ENCODE measurements at places on chromosomes 1 and 21. TPM values are rescaled to one million over a fixed set of nuclear protein-coding genes. Genes with fewer than 3 reads are reported as not detected.

The SERPINC1 gene
- total RNA-seq: not detected

The NGF gene
- not detected for total RNA-seq

The DCST2 gene
- not detected for total RNA-seq

GRCh38 chr21:16644685-16645084, 868.2 kb upstream of the CXADR start:
- H3K27ac ChIP-seq: no peak overlapping the region
- no peak for DNase-seq
- H3K36me3 ChIP-seq: no peaks in the 10 kb centered on the region

DNA sequence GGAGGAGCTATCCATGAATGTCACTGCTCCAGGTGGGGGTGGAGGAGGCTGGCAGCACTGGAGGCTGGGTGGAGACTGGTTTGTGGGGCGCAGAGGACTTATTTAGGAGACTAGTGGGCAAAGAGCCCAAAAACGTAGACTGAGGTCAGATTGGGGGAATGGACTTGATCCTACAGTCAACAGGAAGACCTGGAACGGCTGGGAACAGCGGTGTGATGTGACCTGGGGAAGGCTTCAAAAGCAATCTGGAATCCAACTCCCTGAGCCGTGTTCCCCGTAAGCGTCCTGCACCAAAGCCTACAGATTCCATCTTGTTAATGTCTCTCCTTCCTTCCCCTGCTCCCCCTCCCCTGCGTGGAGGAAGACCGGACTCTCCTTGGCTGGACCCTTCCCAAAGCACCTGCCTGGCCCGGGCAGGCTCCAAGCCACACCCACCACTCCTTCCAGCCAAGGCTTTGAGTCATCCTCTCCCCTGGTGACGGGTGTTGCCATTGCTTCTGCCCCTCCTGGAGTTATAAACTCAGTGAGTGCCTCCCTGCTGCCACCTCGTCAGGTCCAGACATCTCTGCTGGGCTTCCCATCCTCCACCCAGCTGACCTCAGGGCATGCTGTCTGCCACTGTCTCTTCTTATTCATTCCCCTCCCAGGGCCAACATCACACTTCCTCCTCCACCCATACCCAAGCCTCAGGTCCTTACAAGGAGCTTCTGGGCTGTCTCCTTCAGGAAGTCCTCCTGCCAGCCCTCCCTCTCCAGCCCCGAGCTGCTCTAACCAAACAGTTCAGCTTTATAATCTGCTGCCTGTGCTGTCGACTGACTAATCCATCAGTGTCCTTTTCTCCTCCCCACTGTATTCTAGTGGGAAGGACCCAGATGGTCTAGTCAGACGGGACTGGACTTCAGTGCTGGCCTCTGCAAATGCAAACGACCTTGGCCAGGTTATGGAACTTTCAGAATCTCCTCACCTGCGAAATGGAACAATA, 1.6 kb upstream of the CLSTN1 start:
- peak overlapping the region; percentile 48 for H3K27ac ChIP-seq
- peaks cover 30% of the 10 kb centered on the region for H3K4me1 ChIP-seq
- DNase-seq: peak; percentile 79
- peaks cover 6% of the 10 kb centered on the region for H3K27me3 ChIP-seq

DNA sequence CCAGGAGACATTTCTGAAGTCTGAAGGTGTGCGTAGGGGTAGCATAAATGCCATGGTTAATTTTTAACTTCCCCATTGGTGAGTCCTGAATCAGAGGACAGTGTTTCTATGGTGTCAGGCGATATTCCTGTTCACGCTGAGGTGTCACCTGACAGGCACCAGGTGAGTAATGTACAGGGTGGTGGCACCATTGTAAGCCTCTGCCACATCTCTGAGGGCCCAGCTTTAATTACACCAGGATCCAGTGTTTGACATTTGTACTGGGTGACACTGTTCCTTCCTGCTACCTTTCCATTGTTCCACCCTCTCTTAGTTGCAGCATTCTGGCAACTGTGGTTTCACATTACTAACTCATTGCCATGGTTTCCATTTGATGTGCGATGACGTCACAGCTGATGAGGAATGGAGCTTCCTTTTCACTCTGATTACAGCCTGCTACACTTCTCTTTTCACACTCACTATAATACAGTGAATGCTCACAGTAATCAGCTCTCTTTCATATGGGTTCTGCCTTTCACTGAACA, 40.6 kb upstream of the MARK1 start:
- no peaks in the 10 kb centered on the region for H3K27me3 ChIP-seq
- no peak overlapping the region for H3K4me3 ChIP-seq
- no peak overlapping the region for H3K27ac ChIP-seq

DNA sequence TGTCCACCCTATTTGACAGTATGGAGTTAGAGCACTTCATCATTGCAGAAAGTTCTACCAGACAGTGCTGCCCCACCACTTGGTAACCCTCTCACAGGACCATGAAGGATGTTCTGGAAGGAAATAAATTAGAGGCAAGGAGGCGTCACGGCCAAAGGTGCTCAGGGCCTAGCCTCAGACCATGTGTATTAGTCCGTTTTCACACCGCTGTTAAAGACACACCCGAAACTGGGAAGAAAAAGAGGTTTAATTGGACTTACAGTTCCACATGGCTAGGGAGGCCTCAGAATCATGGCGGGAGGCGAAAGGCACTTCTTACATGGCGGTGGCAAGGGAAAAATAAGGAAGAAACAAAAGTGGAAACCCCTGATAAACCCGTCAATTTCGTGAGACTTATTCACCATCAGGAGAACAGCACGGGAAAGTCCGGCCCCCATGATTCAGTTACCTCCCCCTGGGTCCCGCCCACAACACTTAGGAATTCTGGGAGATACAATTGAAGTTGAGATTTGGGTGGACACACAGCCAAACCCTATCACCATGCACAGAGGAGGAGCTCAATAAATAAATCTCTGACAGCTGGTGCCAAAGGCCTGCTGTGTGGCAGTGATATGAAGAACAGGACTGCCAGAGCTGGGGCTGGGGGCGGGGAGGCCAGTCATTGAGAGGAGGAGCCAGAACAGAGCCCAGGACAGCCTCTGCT, 75.8 kb downstream of the FHAD1 start:
- no peak for DNase-seq
- H3K27me3 ChIP-seq: peaks cover 34% of the 10 kb centered on the region
- peaks cover 7% of the 10 kb centered on the region for H3K4me1 ChIP-seq

DNA sequence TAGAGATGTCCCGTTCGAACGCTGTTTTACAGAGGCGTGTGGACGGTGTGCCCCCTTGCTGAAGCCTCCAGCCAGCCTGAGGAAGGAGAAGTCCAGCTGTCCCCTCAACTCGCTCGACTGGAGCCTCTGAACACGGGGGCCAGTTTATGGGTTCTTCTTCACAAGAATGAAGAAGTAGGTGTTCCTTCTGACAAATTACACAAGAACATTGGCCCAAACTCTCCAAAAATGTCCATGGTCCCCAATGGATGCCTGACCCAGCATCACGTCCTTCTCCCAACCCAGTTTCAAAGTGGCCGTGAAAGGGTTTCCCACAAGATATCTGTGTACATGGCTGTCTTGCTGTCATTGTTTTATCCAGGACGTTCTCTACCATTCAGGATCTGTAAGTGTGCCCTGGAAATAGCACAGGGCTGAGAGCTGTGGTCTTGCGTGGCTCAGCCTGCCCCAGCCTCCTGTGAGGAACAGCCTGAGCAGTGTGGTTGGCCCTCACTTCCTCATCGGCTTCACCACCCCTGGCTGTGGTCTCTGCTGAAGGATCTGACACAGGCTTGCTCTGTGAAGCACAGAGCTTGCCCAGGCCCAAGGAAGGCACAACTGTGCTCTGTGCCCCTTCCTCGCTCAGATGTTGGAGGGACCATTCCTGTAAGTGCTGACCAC, 1.0 kb upstream of the S100B start:
- peak overlapping the region; percentile 41 for H3K4me3 ChIP-seq
- H3K27ac ChIP-seq: peak overlapping the region; percentile 73
- H3K36me3 ChIP-seq: no peaks in the 10 kb centered on the region
- peak; percentile 85 for DNase-seq
- H3K27me3 ChIP-seq: peaks cover 1% of the 10 kb centered on the region

DNA sequence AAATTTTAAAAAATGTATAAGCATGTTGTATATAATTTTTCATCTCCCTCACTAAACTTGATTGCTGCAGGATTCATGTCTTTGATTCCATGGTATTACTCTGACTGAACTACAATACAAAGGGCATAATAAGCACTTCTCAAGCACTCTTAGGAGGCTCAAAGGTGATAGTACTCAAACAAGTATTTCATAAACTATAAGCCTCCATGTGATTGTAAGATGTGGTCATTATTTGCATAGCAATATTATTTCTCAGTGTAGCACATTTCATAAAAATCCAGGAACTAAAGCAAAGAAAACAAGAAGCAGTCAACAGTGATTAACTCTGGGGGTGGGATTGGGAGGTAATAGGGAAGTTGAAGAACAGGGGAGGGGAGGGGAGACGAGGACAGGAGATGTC, 106.2 kb upstream of the DPT start:
- H3K4me3 ChIP-seq: no peak overlapping the region
- DNase-seq: no peak
- no peak overlapping the region for H3K27ac ChIP-seq
- peaks cover 8% of the 10 kb centered on the region for H3K4me1 ChIP-seq

DNA sequence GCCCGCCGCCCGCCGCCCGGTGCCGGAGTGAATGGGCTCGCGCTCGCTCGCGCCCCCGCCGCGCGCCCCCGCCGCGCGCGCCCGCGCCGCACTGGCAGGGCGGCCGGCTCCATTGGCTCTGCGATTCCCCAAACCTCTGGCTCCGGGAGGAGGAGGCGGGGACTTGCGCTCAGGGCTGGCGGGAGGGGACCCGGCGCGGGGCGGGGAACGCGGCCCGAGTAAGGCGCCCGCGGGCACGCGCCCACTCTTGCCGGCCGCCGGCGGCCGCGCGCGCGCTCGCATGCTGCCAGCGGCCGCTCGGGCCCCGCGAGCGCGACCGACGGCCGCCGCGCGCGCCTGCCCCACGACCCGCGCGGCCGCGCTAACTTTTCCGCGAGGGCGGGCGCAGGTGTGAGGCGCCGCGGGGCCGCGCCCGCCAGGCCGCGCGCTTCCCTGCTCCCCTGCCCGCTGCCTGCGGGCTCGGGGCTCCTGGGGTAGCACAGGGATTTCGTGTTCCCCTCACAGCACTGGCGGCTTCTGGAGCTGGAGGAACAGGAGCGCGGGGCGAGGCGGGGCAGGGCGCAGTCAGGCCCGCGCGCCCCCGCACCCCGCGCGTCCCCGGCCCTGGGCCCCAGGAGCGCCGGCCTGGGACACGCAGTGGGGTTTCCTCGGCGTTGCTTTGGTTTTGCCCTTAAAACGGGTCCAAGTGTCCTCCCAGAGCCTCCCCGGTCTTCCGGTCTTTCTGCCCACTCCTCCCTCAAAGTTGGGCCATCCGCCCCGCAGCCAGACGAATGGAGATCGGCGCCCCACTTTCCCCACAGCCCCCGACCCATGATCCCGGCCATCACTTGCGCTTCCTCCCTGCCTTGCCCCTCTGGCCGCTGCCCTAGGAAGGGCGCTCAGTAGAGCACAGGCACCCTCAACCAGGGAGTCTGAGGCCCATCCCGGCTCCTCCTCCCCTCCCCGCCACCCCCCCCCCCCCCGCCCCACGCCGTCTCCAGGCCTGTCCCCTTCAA, 101.5 kb downstream of the CASZ1 start:
- H3K4me1 ChIP-seq: peaks cover 26% of the 10 kb centered on the region
- H3K36me3 ChIP-seq: peaks cover 2% of the 10 kb centered on the region
- peak; percentile 93 for DNase-seq
- peak overlapping the region; percentile 77 for H3K27ac ChIP-seq
- H3K27me3 ChIP-seq: peaks cover 23% of the 10 kb centered on the region

DNA sequence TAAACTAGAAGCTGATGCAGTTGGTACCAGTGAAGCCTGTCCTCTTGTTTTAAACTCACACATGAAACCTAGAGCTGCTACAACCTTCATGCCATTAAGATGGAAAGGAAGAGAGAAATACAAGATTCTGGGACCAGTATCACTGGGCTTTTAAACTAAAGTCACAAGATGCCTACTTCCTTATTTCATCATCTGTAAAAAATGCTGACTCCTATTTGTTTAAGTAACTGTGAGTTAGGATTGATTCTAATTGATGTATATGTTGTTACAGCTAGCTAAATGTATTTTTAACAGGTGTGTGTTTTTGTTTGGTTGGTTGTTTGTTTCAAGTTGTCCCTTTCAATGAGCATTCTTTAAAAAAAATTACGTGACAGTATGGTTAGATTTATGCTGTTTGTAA, 833.3 kb upstream of the PRMT6 start:
- no peaks in the 10 kb centered on the region for H3K36me3 ChIP-seq
- H3K27ac ChIP-seq: no peak overlapping the region
- no peaks in the 10 kb centered on the region for H3K4me1 ChIP-seq
- no peaks in the 10 kb centered on the region for H3K27me3 ChIP-seq
- H3K4me3 ChIP-seq: no peak overlapping the region

GRCh38 chr1:26181586-26182382, 4.5 kb downstream of the CNKSR1 start:
- H3K36me3 ChIP-seq: no peaks in the 10 kb centered on the region
- H3K27ac ChIP-seq: no peak overlapping the region
- no peak for DNase-seq

GRCh38 chr1:159927849-159928431, 2.6 kb upstream of the TAGLN2 start:
- no peak overlapping the region for H3K4me3 ChIP-seq
- DNase-seq: no peak
- peaks cover 24% of the 10 kb centered on the region for H3K4me1 ChIP-seq
- no peaks in the 10 kb centered on the region for H3K27me3 ChIP-seq
- no peak overlapping the region for H3K27ac ChIP-seq
- peaks cover 9% of the 10 kb centered on the region for H3K36me3 ChIP-seq

GRCh38 chr21:16578912-16579311, 849.1 kb downstream of the USP25 start:
- no peaks in the 10 kb centered on the region for H3K4me1 ChIP-seq
- no peak overlapping the region for H3K4me3 ChIP-seq
- no peak overlapping the region for H3K27ac ChIP-seq
- no peaks in the 10 kb centered on the region for H3K27me3 ChIP-seq
- no peaks in the 10 kb centered on the region for H3K36me3 ChIP-seq
